ENCODE measurements at places on chromosomes 4 and X.

DNA sequence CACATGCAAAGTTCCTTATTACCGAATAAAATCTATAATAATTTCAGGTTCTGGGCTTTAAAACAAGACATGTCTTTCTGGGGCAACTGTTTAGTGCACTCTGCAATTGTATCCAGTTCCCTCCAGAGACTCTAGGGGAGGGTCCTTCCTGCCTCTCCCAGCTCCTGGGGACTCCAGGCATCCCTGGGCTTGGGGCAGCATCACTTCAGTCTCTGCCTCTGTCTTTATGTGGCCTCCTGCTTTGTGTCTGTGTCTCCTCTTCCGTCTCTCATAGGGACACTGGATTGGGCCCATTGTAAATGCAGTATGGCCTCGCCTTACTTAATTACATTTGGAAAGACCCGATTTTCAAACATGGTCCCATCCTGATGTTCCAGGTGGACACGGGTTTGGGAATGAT, 10.9 kb upstream of the ASMTL start:
- no peak for DNase-seq

DNA sequence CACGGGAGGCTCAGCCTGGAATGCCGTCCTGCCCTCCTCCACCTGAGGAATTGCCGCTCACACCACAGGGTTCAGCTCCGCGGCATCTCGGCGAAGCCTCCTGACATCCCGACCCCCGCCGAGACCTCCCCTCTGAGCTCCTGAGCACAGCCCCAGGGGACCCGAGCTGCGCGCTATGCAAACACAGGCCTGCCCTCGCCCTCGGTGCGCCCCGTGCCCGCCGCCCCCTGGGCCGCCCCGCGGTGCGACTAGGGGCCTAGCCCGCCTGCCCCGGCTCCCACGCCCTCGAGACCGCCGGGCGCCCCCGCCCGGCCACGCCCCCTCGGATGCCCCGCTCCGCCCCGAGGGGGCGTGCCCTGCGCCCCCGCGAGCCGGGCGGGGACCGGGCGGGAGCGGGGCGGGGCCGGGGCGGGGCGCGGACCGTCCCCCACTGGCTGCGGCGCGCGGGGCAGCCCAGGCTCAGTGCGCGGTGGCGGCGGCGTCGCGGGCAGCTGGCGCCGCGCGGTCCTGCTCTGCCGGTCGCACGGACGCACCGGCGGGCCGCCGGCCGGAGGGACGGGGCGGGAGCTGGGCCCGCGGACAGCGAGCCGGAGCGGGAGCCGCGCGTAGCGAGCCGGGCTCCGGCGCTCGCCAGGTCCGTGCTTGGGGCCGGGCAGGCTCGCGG, at the start of gene FGFR3:
FGFR3 (plus strand) TSS at position 462 of the 664 bp plus-strand sequence. CDS start 642 bp downstream, outside the sequence.
- DNase-seq, result peak; percentile 14

DNA sequence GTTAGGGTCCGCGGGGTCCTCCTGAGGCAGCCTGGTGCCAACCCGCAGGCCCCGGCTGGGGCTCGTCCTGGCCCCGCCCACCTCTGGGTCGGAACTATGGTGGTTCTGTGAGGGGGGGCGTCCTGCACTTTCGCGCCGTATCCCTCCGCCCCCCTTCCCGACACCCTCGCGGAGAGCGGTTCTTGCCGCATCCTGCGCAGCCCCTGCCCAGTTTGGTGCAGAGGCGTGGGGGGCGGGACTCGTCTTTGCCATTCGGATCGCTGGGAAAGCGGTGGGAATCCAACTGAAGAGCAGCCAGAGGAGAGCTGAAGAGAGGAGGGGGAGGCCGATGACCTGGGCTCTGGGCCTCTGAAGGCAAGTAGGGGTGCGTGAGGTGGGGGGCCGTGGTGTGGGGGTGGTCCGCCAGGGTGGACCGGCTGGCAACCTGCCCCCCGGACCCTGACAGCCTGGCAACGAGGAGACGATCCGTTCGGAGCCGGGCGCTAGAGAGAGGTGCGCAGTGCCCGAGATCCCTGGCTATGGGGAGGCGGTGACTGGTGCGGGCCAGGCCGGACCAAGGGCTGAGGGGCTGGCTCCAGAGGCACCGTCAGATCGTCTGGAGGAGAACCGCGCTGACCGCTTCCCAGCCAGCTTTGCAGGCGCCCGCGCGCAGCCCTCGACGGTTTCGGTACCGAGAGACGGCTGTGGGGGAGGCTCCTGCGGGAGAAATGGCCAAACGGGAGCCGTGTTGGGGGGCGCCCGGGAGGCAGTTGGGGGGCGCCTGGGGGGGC, at the start of gene GPRASP1:
GPRASP1 (plus strand) TSS at position 242 of the 770 bp plus-strand sequence. CDS start 2,431 bp downstream, outside the sequence.
- DNase-seq, result peak; percentile 55

DNA sequence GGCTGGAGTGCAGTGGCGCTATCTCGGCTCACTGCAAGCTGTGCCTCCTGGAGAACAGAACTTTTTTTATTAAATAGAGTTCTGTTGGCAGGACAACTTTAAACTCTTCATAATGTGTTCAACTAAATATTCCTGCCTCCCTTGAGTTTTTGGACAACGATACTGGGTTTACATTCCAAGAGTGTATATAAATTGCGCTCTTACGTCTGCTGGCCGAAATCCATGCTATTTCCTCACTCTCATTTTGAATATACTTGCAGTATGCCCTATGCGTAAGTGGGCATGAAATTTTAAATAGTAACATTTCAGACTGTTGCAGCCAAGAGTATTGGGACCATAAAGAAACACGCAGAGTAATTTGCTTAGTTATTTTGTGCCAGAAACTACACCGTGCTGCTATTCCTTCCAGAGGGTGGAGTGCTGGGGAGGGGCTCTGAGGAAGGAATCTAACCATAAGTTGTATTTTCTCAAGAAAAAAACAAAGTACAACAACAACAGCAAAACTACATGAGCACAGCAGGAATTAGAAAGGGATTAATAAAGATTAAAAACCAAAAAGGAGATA, 480.0 kb downstream of the NLGN4X start:
- no peak for DNase-seq

GRCh38 chr4:81685104-81685503, 213.4 kb upstream of the RASGEF1B start:
- no peak for DNase-seq

DNA sequence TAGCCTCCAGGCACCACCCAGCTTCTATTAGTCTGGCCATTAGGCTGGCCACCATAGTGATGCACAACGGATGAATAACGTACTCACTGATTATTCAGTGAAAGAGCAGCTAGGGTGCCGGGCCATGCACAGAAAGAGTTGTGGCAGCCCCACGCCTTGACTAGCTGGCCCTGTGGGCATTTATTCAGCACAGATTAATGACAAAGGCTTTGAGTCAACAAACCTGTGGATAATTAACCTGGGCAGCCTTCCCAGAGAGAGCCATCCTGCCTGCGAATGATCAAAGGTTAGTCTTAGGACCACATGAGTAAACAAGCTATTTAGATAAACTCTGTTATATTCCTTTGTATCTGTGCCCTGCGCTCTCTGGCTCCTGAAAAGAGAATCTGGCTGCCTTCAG, 37.2 kb downstream of the MAP9 start:
- DNase-seq, result no peak

DNA sequence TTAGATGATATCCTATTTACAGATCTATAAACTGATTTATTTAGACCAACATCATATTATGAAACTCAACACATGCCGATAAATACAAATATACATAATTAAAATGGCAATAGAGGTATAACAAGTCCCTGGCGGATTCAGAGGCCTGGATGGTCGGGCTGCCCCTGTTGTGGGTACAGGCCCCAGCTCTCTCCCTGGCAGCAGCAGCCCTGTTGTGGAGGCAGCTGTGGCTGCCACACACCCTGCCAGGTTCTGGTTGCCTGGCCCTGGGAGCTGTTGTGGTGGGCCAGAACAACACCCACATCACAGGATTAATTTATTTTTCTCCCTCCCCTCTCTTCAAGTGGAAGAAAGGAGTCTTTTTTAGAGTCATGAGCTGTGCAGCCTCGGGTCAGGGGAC, 12.1 kb upstream of the TCEAL2 start:
- no peak for DNase-seq

- DNase-seq, result no peak
These were observed 191.2 kb downstream of the IDS start for GRCh38 chrX:149313871-149314371.

DNA sequence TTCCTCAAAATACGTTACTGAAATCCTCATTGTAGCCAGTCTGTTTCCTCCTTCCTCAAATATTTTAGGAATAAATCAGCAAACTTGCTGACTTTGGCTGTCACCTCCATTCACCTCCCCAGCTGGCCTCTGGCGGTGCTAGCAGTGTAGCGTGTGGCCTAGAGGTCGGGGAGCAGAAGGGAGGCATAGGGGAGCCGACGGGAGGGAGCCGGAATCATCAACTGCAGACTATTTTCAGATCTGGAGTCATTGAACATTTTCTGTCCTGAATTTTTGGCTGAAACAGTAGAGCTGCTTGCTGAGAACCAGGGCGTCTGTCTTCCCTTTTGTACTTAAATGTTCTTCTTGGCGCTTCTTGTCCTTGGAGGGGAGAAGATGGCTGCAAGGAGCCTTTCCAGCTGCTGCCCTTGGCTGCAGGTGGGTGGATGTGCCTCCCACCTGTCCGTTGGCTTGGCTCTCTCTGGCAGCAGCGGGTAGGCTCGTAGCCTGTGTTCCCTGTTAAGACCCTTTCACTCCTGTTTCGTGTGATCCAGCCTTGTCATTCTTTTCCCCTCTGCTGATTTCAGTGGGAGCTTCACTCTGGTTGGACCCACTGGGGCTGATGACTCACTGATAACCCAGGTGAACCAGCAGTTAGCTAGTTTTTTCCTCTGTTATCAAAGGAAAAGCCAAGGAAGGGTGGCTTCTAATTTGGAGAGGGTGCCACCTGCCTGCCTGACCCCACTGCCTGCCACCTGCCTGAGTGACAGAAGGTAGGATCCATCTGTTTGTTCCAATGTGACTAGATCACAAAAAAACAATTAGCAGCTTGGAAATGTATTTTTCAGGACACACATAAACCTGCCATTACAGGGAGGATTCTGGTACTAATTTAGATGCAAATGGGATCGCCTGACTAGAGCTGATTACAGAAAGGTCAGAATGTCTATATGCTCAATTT, 135.9 kb downstream of the GATB start:
- DNase-seq, result no peak

GRCh38 chr4:67702166-67702565, 1.2 kb upstream of the UBA6 start:
- no peak for DNase-seq

DNA sequence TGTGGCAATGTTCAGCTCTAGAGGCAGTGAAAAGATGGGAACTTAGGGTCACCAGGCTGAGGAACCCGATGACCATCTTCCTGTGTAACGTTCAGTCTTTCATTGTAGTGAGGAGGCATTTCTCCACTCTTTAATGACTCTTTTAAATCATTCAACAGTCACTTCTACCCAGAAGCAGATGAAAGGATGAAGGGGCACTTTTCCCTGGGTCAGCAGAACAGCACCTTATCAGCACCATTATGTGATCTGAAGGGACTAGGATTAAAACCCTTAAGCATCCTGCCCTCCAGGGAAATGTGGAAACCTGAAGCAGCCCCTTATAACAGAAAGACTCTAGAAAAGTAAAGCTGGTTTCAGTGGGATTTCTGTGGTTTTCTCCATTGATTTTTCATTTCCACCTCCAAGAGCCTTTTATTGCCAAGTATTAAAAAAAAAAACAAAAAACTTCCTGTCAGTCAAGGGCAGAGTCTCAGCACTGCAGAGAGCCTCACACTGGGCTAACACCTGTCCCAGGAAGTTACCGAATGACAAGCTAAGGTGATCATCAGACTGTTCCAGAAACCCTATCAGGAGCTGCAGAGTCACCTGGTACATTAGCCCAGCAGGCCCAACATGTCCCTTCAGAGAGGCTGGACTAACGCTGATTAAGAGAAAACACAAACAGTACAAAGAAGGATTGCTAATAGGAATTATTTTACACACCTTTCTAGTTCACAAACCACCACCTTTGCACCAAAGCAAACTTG, 185.9 kb downstream of the SHROOM3 start:
- DNase-seq, result no peak

- peak; percentile 29 for DNase-seq
These were observed 70.2 kb downstream of the GC start for GRCh38 chr4:71713611-71714203.

GRCh38 chr4:94931626-94932025, 173.9 kb downstream of the BMPR1B start:
- DNase-seq, result no peak

DNA sequence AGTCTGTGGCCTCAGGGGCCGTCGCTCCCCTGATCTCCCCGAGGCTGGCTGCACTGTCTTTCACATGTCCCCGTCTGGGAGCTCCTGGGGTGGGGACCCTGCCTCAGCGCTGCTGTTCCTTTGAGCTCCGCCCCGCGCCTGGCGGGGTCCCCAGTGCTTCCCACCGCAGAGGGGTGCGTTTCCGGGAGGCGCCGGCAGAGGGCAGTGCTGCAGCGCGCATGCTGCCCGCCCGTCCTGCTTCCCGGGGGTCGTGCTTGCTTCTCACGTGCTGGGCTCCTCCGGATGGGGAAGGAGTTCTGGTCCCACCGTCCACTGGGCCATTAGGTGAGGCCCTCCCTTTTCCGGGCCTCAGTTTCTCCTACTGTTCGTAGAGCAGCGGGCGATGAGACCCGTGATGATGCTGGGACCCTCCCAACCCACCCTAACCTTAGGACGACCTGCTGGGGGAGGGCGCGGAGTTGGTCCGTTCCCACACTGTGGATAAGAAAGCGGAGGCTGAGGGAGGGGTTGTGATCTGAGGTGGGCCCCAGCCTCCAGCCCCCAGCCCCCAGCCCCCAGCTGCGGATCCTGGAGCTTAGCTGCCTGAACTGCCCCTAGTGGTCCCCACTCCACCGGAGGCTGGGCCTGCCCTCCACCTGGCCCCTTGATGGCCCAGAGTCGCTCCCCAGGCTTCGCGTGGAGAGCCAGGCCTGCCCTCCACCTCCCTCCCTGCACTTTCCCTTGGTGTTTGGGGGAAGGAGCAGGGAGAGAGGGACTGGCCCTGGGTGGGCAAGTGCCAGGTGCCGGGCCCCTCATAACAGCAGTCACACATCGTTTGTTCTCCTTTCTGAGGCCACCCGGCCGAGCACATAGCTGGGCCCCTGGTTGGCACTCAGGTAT, 15.3 kb downstream of the CPZ start:
- DNase-seq, result peak; percentile 15

DNA sequence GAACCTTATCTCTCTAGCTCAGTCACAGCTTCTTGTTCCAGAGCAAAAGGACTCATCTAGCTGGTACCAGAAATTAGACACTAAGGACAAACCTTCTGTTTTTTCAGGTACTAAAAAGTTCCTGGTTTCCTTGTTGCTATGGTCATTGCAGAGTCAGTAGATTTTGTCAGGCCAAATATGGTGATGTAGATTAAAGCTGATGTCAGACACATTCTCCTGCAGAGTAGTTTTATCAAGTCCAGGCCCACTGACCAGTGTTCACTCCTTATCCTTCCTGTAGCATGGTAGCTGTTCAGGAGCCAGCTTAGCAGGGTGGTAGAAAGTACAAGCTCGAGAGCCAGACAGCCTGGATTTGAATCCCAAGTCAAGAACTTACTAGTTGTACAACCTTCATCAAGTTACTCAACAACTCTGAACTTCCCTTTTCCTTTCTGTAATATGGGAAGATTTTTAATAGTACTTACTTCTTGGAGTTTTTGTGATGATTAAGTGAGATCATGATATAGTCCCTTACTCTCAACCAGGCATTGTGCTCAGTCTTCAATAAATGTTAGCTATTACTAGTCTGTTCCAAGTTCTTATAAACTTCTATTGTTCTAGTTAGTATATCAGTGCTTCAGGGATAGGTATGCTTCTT, 17.9 kb downstream of the OCRL start:
- DNase-seq, result no peak

All from CD4-positive, alpha-beta T cell treated with Interleukin-2 at 100 ng/mL for 4 hours (primary cell).